ENCODE measurements at places on chromosomes 12 and 14.

GRCh38 chr14:40623643-40624042, 983.0 kb upstream of the LRFN5 start:
- DNase-seq = no peak

DNA sequence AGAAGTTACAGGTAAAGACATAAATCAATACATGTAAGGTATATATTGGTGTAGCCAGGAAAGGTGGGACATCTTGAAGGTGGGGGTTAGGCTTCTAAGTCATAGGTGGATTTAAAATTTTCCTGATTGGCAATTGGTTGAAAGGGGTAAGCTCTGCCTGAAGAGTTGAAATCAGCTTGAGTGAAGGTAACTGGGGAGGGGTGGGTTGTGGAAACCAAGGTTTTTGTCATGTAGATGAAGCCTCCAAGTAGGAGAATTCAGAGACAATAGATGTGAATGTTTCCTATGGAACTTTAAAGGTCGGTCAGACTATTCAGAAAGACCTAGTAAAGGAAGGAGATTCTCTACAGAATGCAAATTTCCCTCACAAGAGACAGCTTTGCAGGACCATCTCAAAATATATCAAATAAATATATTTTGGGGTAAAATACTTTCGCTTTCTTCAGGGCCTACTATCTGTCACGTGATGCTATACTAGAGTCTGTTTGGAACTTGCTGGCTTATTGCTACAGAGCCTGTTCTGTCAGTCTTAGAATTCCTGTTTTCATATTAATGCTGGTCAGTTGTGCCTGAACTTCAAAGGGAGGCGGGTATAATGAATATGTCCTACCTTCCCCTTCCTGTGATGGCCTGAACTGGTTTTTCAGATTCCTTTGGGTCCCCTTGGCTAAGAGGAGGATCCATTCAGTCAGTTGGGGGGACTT, 20.6 kb upstream of the SPATA7 start:
- no peak for DNase-seq

- DNase-seq = no peak
Observed at GRCh38 chr14:62889364-62889763, 155.9 kb downstream of the KCNH5 start.

DNA sequence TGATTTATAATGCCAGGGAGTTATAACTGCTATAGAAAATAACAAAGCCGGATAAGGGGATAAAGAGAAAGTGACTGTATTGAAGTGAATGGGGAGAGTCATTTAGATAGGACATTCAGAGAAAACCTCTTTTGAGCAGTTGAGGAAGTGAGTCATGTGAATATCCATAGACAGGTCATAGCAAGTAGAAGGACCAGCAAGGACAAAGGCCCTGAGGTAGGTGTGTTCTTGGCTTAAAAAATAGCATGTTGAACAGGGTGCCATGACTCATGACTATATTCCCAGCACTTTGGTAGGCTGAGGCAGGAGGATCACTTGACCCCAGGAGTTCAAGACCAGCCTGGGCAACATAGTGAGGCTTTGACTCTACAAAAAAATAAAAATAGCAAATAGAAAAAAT, 51.5 kb upstream of the RAP1B start:
- DNase-seq = no peak

GRCh38 chr12:99824900-99825542, 159.7 kb downstream of the ANKS1B start:
- no peak for DNase-seq

- DNase-seq = no peak
Observed at GRCh38 chr14:33737446-33737845, 213.4 kb downstream of the EGLN3 start.

GRCh38 chr14:68894123-68894522, 85.0 kb downstream of the ACTN1 start:
- DNase-seq = no peak

GRCh38 chr12:1970331-1970900, 33.8 kb downstream of the DCP1B start:
- no peak for DNase-seq

GRCh38 chr14:94476023-94476422, at the start of gene SERPINA9:
Gene SERPINA9 (minus strand): TSS chr14:94476197. CDS start chr14:94469840, 6,357 bp downstream.
- no peak for DNase-seq

GRCh38 chr12:27472604-27473003, 26.1 kb downstream of the SMCO2 start:
- no peak for DNase-seq

DNA sequence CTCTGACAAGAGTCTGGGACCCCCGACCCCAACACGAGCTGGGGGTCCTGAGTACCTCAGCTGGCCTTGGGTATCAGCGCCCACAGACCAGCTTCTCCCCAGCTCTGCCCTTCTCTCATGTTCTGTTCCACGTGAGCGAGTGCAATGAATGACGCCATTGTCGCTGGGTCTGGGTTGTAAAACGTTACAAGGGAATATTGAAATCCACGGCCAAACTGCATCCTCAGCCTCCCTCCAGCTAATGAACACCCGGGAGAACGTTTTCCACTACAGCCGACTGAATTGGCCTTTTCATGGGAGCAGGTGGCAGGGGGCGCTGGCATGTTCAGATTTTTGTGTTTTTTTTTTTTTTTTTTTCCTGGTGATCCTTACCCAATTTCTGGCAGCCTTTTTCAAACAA, 34.7 kb downstream of the TBX5 start:
- DNase-seq = no peak

DNA sequence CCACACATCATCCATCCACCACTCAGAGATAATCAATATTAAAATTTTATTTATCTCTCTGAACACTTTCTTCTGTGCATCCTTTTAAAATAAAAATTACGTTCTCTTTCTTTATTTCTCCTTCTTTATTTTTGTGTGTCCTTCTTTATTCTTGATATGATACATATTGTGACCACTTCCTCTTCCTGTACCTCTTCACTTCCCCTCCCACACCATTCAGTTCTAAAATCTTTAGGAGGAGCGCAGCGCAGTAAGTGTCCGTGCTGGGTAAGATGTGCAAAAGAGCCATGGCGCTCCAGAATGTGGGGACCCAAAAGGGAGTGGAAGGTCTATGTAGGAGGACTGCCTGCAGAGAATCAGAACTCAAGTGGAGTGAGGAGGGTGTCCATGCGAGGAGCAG, 256.7 kb downstream of the ITPR2 start:
- no peak for DNase-seq

Data from activated T-cell treated with anti-CD3 and anti-CD28 coated beads for 1 hour (primary cell).